Activated CD4-positive, alpha-beta T cell treated with anti-CD3 and anti-CD28 coated beads for 36 hours (primary cell): ENCODE measurements at places on chromosomes 4 and X. TPM values are rescaled to one million over a fixed set of nuclear protein-coding genes. Genes with fewer than 3 reads are reported as not detected.

FAM9A gene
- not detected for total RNA-seq

- peak overlapping the region; percentile 99 for H3K4me3 ChIP-seq
- H3K27me3 ChIP-seq = no peaks in the 10 kb centered on the region
- H3K4me1 ChIP-seq = peaks cover 37% of the 10 kb centered on the region
- H3K27ac ChIP-seq = peak overlapping the region; percentile 93
- DNase-seq = no peak
- H3K36me3 ChIP-seq = peaks cover 6% of the 10 kb centered on the region
Measured at GRCh38 chr4:83011689-83012199, 1.1 kb upstream of the LIN54 start.

- no peak overlapping the region for H3K27ac ChIP-seq
- no peaks in the 10 kb centered on the region for H3K4me1 ChIP-seq
- H3K27me3 ChIP-seq = no peaks in the 10 kb centered on the region
- no peak overlapping the region for H3K4me3 ChIP-seq
Measured at GRCh38 chr4:11813951-11814446, 385.3 kb upstream of the HS3ST1 start.

DNA sequence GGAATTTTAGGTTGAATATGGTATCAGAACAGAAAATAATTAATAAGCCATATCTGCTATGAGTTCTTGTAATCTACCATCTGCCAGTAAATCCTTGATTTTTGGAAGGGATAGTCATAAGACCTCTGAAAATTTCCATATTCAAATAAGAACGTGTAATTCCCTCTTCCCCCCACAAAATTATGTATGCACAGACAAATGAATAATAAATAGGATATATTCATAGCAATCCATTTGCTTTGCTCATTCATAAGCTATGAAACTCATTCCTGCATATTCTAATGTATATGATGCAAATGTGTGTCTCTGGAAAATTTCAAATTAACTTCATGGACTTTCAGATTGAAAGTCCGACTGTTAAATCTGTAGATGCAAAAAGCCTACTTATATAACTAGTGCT lies 833.1 kb upstream of the GRID2 start:
- no peak overlapping the region for H3K4me3 ChIP-seq
- no peaks in the 10 kb centered on the region for H3K27me3 ChIP-seq
- H3K27ac ChIP-seq = no peak overlapping the region
- H3K4me1 ChIP-seq = no peaks in the 10 kb centered on the region
- no peaks in the 10 kb centered on the region for H3K36me3 ChIP-seq

GRCh38 chrX:109732017-109732801 lies 848 bp downstream of the ACSL4 start:
- peaks cover 16% of the 10 kb centered on the region for H3K36me3 ChIP-seq
- peak overlapping the region; percentile 82 for H3K4me3 ChIP-seq
- H3K27ac ChIP-seq = peak overlapping the region; percentile 99
- H3K27me3 ChIP-seq = no peaks in the 10 kb centered on the region
- H3K4me1 ChIP-seq = peaks cover 30% of the 10 kb centered on the region

DNA sequence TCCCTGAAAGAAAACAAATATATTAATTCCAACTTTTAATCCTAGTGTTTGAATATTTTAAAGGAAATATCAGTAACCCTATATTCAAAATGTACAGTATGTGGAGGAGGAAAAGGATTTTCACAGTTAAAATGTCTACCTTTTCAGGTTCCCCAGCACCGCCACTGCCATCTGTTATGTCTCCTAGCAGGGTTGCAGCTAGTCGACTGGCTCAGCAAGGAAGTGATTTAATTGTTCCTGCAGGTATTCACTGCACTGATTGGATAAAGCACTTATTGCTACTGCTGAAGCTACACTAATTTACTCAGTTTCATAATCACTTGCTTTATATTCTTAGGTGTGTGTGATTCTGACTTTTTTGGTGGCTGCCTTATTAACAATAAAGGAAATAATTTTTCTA lies 65.5 kb upstream of the FHDC1 start:
- no peak for DNase-seq
- no peak overlapping the region for H3K4me3 ChIP-seq
- H3K27ac ChIP-seq = no peak overlapping the region
- H3K27me3 ChIP-seq = no peaks in the 10 kb centered on the region

GRCh38 chr4:149050840-149051239 lies 608.6 kb upstream of the NR3C2 start:
- no peaks in the 10 kb centered on the region for H3K36me3 ChIP-seq
- H3K27ac ChIP-seq = no peak overlapping the region
- no peak for DNase-seq
- H3K4me1 ChIP-seq = no peaks in the 10 kb centered on the region
- no peak overlapping the region for H3K4me3 ChIP-seq

DNA sequence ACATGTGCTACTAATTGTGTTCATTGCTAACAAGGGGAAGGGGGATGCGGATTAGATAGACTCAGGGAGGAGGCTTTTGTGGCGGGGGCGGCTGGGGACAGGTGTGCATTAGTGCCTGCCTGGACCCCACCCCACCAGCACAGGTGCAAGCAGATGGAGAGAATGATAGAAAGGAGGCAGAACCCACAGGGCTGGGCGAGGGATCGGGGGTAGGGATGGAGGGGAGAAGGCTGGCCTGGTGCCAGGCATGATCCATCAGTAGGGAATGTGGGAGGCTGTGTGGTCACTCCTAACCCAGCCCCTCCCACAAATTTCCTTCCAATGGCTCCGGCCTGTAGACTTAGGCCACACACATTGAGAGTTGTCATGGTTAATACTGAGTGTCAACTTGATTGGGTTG lies 30.5 kb upstream of the CRMP1 start:
- H3K27me3 ChIP-seq = peaks cover 15% of the 10 kb centered on the region
- no peaks in the 10 kb centered on the region for H3K36me3 ChIP-seq
- no peak overlapping the region for H3K27ac ChIP-seq
- H3K4me1 ChIP-seq = no peaks in the 10 kb centered on the region
- no peak for DNase-seq
- H3K4me3 ChIP-seq = no peak overlapping the region

GRCh38 chrX:29315931-29316330 lies 728.7 kb downstream of the IL1RAPL1 start:
- no peak for DNase-seq
- H3K4me3 ChIP-seq = no peak overlapping the region
- H3K4me1 ChIP-seq = no peaks in the 10 kb centered on the region
- H3K36me3 ChIP-seq = no peaks in the 10 kb centered on the region
- no peaks in the 10 kb centered on the region for H3K27me3 ChIP-seq
- H3K27ac ChIP-seq = no peak overlapping the region

DNA sequence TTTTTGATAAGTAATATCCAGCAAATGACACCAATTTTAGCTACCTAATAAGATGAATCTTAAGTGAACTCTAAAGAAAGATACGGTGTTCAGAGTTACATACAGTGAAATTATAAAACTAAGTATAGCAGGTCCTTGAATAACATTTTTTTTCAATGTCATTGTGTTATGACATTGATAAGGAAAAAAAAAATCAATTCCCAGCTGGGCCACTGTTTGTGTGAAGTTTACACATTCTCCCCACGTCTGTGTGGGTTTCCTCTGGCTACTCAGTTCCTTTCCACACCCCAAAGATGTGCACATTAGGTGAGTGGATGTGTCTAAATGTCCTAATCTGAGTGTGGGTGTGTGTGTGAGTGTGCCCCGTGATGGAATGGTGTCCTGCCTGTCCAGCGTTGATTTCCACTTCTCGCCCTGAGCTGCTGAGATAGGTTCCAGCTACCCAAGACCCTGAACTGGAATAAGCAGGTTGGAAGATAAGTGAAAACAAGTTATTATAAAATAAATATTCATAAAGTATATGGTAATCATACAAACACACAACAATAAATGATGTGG lies 31.2 kb upstream of the PPM1K start:
- H3K27me3 ChIP-seq = peaks cover 3% of the 10 kb centered on the region
- no peak for DNase-seq
- H3K36me3 ChIP-seq = no peaks in the 10 kb centered on the region
- peaks cover 7% of the 10 kb centered on the region for H3K4me1 ChIP-seq
- H3K27ac ChIP-seq = no peak overlapping the region
- H3K4me3 ChIP-seq = no peak overlapping the region

DNA sequence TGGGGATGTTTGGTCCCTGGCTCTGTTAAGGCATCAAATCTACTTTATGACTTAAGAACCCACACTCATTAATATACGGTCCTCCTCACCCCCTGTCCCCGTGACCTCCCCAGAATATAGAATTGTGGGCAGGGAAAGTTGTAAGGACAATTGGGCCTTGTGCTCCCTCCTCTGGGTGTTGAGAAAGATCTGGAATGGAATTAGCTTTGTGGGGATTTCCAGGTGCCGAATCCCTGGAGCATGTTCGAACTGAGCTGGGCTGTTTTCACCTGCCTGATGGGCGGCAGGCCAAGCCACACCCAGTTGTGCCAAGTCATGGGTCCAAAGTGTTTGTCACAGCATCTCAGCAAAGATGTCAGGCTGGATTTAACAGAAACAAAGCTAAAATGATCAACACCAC lies 349.3 kb upstream of the KLF3 start:
- peaks cover 48% of the 10 kb centered on the region for H3K4me1 ChIP-seq
- no peak overlapping the region for H3K4me3 ChIP-seq
- peaks cover 17% of the 10 kb centered on the region for H3K27me3 ChIP-seq
- no peak for DNase-seq
